T-helper 17 cell (primary cell): ENCODE measurements at places on chromosomes 16 and 17. TPM values are rescaled to one million over a fixed set of nuclear protein-coding genes. Genes with fewer than 3 reads are reported as not detected.

GRCh38 chr17:42833767-42834422 lies 698 bp downstream of the PSME3 start:
- peak overlapping the region; percentile 95 for H3K4me3 ChIP-seq
- H3K4me1 ChIP-seq: peaks cover 29% of the 10 kb centered on the region
- H3K27me3 ChIP-seq: peaks cover 2% of the 10 kb centered on the region
- H3K36me3 ChIP-seq: peaks cover 7% of the 10 kb centered on the region

ATAD5 gene
- 2.7 TPM for total RNA-seq

C17orf78 gene
- total RNA-seq: not detected

- peaks cover 6% of the 10 kb centered on the region for H3K4me1 ChIP-seq
- no peak overlapping the region for H3K27ac ChIP-seq
- DNase-seq: no peak
- H3K36me3 ChIP-seq: no peaks in the 10 kb centered on the region
Measured at GRCh38 chr16:75272097-75272551, 20.7 kb upstream of the BCAR1 start.

SLC2A4 gene
- total RNA-seq: not detected

DNA sequence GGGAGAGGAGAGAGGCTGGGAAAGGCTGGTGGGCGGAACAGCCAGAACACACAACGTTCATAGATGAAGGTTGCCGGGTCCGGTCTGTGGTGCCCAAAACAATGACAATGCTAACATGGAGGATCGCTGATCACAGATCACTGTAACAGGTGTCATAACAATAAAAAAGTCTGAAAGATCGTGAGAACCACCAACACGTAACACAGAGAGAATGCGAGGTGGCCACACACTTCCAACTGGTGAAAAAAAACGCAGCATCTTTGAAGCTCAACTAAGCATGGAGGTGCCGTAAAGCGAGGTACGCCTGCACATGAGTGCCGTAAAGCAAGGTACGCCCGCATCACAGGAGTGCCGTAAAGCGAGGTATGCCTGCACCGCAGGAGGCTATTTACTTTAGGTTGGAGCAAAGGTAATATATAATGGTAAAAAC lies 42.3 kb downstream of the ABR start:
- H3K27ac ChIP-seq: no peak overlapping the region
- no peaks in the 10 kb centered on the region for H3K27me3 ChIP-seq
- no peaks in the 10 kb centered on the region for H3K36me3 ChIP-seq
- DNase-seq: no peak
- H3K4me3 ChIP-seq: peak overlapping the region; percentile 63
- H3K4me1 ChIP-seq: peaks cover 8% of the 10 kb centered on the region

DNA sequence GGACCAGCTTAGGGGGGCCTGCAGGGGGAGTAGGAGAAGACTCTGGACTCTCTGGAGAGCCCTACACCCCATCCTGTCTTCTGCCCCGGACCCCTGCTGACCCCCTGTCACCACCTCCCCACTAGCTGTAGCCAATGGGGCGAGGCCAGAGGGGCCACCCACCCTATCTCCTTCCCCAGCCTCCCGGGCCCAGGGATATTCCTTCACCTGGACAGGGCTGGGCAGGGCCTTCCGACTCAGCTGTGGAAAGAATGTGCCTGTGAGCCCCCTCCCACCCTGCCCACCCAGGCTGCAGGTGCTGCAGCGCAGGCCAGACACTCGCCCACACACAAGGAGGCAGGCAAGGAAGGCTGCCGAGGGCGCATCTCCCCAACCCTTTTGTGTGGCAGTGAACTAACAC lies 23.0 kb downstream of the TSPOAP1 start:
- no peaks in the 10 kb centered on the region for H3K36me3 ChIP-seq
- no peak overlapping the region for H3K4me3 ChIP-seq
- no peaks in the 10 kb centered on the region for H3K27me3 ChIP-seq
- peaks cover 8% of the 10 kb centered on the region for H3K4me1 ChIP-seq
- no peak for DNase-seq
- no peak overlapping the region for H3K27ac ChIP-seq

DNA sequence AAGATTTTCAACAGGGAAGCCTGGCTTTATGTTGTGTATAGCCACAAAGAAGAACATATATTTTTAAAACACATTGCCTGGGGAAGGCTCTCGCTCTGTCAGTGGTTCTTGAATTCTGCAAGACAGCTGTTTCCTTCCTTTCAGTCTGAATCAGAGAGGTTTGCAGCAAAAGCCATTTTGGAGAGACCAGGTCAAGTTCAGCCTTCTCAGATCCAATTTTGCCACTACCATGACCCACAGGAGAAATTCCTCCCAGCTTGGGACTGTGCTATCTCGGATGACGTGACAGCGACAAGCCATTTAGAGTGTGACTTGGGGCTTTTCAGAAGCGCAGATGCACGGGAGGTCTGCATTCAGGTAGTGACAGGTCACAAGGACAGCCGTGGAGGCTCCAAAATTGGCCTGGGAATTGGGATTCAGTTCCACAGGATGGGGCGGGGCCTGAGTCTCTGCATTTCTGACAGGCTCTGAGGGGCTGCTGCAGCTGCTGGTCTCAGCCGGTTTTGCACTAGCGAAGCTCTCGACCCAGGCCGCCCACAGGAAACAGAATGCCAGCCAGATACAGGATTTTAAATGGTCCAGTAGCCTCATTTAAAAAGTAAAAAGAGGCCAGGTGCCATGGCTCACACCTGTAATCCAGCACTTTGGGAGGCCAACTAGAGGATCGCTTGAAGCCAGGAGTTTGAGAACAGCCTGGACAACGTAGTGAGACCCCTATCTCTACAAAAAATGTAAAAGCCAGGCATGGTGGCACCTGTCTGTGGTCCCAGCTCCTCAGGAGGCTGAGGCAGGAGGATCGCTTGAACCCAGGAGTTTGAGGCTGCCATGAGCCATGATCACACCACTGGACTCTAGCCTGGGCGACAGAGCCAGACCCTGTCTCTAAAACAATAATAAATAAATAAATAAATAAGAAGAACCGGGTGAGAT lies 196.6 kb upstream of the CIBAR2 start:
- no peaks in the 10 kb centered on the region for H3K36me3 ChIP-seq
- no peak overlapping the region for H3K27ac ChIP-seq
- peaks cover 22% of the 10 kb centered on the region for H3K4me1 ChIP-seq
- H3K4me3 ChIP-seq: no peak overlapping the region
- peaks cover 6% of the 10 kb centered on the region for H3K27me3 ChIP-seq

DNA sequence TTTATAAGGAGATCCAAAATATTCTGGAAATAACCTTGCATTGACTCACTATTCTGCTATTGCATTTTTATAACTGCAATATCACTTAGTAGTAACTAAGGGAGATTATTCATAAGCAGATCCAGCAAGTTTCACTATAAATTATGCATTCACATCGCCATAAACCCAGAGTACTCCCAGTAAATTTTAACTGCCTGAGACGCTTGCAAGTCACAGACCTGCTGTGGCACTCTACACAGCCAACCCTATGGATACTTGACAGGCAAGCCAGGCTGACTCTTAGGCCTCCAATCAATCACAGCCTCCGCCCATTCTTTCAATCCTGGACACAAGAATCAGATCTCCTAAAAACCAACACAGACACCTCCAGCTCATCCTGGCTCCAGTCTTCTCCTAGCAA lies 28.2 kb downstream of the USP31 start:
- H3K4me3 ChIP-seq: no peak overlapping the region
- no peak for DNase-seq
- peak overlapping the region; percentile 84 for H3K27ac ChIP-seq
- H3K36me3 ChIP-seq: peaks cover 5% of the 10 kb centered on the region

DNA sequence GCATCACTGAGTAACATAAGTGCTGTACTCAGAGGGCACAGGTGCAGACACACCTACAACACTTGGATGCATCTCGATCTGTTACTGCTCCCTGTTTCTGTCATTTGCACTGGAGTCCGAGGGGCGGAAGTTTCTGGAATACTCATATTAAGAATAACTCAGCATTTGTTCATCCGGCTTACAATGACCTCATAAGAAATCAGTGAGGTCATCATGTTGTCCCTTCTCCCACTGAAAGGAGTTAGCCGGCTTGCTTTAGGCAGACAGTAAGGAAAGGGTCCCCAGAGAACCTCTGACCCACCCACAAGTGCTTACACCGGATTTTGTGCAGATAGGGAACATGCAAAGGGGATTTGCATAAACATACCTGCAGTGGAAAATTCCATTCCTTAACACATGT lies 344.7 kb downstream of the HAPSTR1 start:
- H3K36me3 ChIP-seq: no peaks in the 10 kb centered on the region
- H3K27me3 ChIP-seq: no peaks in the 10 kb centered on the region
- no peak overlapping the region for H3K4me3 ChIP-seq
- no peaks in the 10 kb centered on the region for H3K4me1 ChIP-seq
- DNase-seq: no peak

DNA sequence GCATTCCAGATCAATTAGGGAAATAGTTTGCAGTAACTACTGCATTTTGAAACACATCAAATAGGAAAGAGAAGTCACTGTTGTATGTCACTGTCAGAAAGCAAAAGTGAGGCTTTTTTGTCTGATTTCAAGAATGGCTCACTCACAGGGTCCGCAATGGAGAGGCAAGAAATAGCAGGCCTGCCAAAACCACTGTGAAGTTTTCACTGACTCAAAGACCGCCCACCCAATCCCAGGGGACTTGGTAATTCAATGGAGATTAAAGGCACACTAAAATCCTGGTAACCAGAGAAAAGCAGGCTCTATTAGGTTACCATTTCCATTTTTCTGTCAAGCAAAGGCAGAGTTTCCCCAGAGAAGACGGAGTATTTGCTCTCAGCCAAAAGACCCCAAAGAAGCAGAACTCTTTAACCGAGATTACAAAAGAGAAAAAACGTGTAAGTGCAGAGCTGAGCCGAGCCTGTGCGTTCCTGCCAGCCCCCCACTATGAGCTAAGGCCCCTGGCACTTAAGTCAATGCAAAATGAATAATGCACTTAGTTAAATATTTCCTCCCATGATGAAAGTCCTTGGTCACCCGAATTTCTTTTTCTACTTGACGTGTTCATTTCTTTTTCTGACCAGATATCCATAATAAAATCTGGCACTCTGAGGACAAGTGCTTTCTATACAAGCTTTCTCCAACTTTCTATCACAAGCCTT lies 57.0 kb downstream of the FOXL1 start:
- peaks cover 51% of the 10 kb centered on the region for H3K27me3 ChIP-seq
- no peaks in the 10 kb centered on the region for H3K36me3 ChIP-seq
- H3K4me3 ChIP-seq: no peak overlapping the region
- peaks cover under 1% of the 10 kb centered on the region for H3K4me1 ChIP-seq

DNA sequence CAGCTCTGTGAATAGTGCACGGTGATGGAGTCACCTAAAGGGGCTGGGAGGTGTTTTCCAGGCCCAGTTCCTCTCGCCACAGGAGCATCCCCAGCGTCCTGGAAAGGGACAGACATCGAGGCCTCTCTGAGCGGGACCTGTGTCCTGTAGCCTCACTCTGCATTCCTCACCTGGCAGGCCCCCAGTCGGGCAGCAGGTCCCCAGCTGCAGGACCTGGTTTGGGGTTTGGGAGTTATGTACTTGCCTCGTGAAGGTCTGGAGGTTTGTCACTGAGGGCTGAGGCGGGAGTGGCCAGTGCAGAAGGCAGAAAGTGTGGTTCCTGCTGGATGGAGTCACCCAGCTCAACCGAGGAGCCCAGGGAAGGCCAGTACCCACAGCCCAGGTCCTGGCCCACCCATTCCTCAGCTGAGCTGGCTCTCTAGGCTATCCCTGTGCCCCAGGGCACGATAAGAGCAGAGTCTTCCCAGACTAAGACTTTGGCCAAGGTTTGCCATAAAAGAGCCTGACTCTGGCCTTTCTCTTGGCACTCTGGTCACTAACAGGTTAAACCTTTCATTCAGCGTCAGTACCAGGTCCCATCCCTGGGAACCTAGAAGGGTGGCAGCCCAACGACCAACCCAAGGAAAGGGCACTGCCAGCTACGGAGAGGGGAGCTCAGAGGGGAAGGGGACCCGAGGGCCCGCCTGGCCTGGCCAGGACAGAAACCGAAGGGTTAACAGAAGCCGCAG lies 24.4 kb downstream of the TBX4 start:
- H3K4me3 ChIP-seq: no peak overlapping the region
- H3K27me3 ChIP-seq: peaks cover 66% of the 10 kb centered on the region
- H3K4me1 ChIP-seq: peaks cover 2% of the 10 kb centered on the region
- H3K36me3 ChIP-seq: peaks cover 3% of the 10 kb centered on the region
- DNase-seq: no peak
- H3K27ac ChIP-seq: no peak overlapping the region

SLFN12 gene
- total RNA-seq: 5.4 TPM

TMEM132E gene
- total RNA-seq: not detected

GRCh38 chr16:1026057-1026783 lies 44.6 kb downstream of the SOX8 start:
- H3K4me1 ChIP-seq: peaks cover 2% of the 10 kb centered on the region
- no peaks in the 10 kb centered on the region for H3K36me3 ChIP-seq
- H3K4me3 ChIP-seq: no peak overlapping the region
- peaks cover 13% of the 10 kb centered on the region for H3K27me3 ChIP-seq

DNA sequence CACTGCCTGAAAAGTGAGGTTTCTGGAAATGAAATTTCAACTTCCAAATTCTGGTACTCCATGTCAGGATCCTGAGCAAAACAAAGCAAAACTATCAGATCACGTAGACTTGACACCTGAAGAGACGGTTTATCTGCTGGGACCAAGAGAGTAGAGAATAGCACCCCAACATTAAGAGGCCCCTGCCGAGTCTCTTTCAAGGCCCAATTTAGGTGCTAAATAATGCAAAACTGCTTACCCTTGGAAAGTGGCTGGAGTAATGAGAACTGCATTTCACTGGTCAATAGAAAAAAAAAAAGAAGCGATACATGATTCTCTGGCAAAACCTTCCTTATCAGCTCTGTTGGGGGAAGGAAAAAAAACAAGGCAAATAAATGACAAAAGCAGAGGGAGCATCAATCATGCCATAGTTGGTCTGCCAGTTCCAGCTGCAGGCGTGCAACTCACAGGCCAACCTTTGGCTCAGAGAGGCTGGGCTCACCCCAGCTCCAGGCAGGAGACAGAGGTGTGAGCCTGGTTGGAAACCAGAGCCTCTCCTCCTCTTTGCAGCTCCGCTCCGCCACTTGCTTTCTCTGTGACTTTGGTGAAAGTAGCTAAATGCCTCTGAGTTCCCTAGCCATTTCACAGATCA lies 595.2 kb downstream of the TOX3 start:
- no peak for DNase-seq
- H3K27me3 ChIP-seq: no peaks in the 10 kb centered on the region
- H3K4me1 ChIP-seq: no peaks in the 10 kb centered on the region
- H3K4me3 ChIP-seq: no peak overlapping the region
- peaks cover 2% of the 10 kb centered on the region for H3K36me3 ChIP-seq
- H3K27ac ChIP-seq: no peak overlapping the region

DNA sequence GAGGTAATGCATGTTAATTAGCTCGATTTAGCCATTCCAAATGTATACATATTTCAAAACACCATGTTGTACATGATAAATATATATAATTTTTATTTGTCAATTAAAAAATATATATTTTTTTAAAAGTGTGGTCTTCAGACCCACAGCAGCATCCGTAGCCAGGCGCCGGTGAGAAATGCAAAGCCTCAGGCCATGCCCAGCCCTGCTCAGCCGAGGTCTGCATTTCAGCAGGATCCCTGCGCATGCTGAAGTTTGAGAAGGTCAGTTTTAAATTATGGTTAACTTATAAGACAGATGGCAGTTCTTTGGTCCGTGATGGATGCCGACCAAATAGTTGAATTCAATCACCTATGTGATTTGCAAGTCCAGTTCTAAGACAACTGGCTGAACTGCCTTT lies 28.0 kb upstream of the TBX2 start:
- no peak overlapping the region for H3K27ac ChIP-seq
- H3K36me3 ChIP-seq: peaks cover 7% of the 10 kb centered on the region
- no peaks in the 10 kb centered on the region for H3K27me3 ChIP-seq

OR3A3 gene
- total RNA-seq: not detected

GRCh38 chr17:68512960-68513474 lies 787 bp downstream of the PRKAR1A start:
- no peak for DNase-seq
- H3K27me3 ChIP-seq: no peaks in the 10 kb centered on the region
- peaks cover 18% of the 10 kb centered on the region for H3K36me3 ChIP-seq
- H3K27ac ChIP-seq: peak overlapping the region; percentile 100
- peaks cover 36% of the 10 kb centered on the region for H3K4me1 ChIP-seq
- H3K4me3 ChIP-seq: peak overlapping the region; percentile 100

GRCh38 chr17:13076905-13077304 lies 59.1 kb upstream of the ELAC2 start:
- peaks cover 16% of the 10 kb centered on the region for H3K27me3 ChIP-seq
- peaks cover 4% of the 10 kb centered on the region for H3K36me3 ChIP-seq
- no peak overlapping the region for H3K27ac ChIP-seq
